ENCODE measurements at places on chromosomes 2 and 18. TPM values are rescaled to one million over a fixed set of nuclear protein-coding genes. Genes with fewer than 3 reads are reported as not detected.
A peak's percentile ranks its signal among the peaks of the same experiment; 100 is the strongest.

GRCh38 chr2:139631966-139632365 lies 851.8 kb upstream of the NXPH2 start:
- DNase-seq: no peak

Gene SULT6B1
- not detected for total RNA-seq

- peak; percentile 79 for DNase-seq
Measured at GRCh38 chr2:65064728-65065552, 8.7 kb downstream of the CEP68 start.

- DNase-seq: no peak
Measured at GRCh38 chr2:28469304-28469703, 26.6 kb upstream of the PLB1 start.

Gene TRABD2A
- 12.0 TPM for total RNA-seq

- no peak for DNase-seq
Measured at GRCh38 chr2:204012072-204012653, 75.6 kb downstream of the ICOS start.

- DNase-seq: no peak
Measured at GRCh38 chr2:200188876-200189275, 117.6 kb upstream of the SPATS2L start.

Gene MROH2A
- not detected for total RNA-seq

Gene LRRC30
- total RNA-seq: not detected

Gene FEV
- not detected for total RNA-seq

DNA sequence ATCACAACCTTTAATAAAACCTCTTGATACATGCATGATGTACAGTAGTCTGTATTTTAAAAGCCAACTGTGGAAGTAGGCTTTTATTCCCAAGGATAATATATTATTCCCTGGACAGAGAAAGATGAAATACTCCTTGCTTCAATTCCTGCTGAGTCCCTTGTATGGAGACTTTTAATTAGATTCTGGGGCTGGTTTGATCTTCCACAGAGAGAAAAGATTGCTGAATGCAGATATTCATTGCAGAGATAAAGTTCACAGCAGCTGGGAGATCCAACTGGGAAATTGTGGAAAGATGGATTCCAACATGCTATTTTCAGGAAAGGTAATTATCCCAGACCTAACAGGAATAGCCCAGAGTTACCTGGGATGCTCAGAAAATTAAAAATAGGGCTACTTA lies 607.0 kb upstream of the HS6ST1 start:
- no peak for DNase-seq

DNA sequence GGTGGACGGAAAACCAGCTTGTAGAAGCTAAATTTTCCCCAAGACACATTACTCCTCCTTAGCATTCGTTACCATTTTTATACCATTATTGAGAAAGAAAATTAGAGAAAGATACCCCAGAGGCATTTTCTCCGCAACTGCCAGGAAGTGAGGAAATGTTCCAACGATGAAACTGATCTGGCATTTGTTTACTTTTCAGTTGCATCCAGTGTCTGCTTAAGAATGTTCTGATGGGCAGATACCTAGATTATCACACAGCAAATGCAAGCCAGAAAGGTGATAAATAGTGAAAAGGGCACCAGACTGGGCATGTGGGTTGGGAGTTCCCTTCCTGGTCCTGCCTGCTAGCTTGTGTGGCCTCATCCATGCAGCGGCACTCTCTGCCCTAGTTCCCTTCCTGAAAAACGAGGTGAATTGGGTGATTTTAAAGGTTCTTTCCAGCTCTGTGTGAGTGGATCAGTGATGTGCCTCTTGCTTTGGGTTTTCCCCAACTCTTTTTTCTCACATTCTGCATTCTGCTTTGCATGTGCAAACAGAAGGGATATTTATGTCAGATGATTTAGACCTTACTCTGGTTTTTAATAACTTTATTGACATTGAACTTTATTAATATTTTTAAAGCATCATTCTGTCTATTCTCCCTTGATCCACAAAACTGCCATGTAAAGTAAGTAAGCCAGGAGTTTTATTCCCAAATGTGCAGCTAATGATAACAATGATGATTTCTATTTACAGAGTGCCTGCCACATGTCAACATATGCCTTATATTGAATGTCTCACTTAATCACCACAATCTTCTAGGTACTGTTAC lies 139.6 kb downstream of the INSIG2 start:
- DNase-seq: no peak

Data from H4 (cell line).